DND-41 (cell line): ENCODE measurements at places on chromosomes 1 and 21.

GRCh38 chr1:186780076-186780475, 48.7 kb upstream of the PLA2G4A start:
- DNase-seq: no peak
- H3K4me1 ChIP-seq: peaks cover 9% of the 10 kb centered on the region; the same call in 1 of the 2 replicates
- H3K36me3 ChIP-seq: no peaks in the 10 kb centered on the region
- no peak overlapping the region for H3K4me3 ChIP-seq

- H3K27me3 ChIP-seq: no peaks in the 10 kb centered on the region
- peaks cover 84% of the 10 kb centered on the region for H3K36me3 ChIP-seq
- H3K27ac ChIP-seq: no peak overlapping the region
Observed at GRCh38 chr1:212110617-212111016, 75.1 kb downstream of the DTL start.

DNA sequence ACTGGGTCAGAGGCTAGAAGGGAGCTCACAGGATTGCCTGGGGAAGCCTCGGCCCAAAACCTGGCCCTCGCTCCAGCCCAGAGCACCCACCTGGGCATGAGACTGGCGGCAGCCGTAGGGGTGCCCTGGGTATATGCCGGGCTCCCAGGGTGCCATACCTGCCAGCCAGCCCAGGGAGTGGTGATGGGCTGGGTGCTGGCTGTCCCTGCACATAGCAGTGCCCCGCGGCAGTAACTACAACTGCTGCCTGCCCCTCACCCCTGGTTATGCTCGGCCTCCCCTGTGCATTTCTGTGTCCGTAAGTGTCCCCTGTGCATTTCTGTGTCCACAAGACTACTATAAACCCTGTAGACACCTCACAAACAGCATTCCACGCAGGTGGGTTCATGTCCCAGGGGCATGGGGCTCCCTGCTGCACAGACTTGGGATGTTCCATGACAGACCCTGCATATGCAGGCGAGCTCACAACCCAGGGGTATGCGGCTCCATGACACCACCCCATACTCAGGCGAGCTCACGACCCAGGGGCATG, 5.8 kb upstream of the SPATC1L start:
- no peak overlapping the region for H3K4me3 ChIP-seq
- peaks cover 65% of the 10 kb centered on the region for H3K36me3 ChIP-seq
- no peak for DNase-seq
- no peaks in the 10 kb centered on the region for H3K27me3 ChIP-seq
- H3K27ac ChIP-seq: no peak overlapping the region

GRCh38 chr1:28718586-28719331, 18.0 kb upstream of the YTHDF2 start:
- H3K27ac ChIP-seq: no peak overlapping the region
- H3K4me1 ChIP-seq: no peaks in the 10 kb centered on the region
- no peak overlapping the region for H3K4me3 ChIP-seq
- DNase-seq: no peak

- H3K27ac ChIP-seq: no peak overlapping the region
- no peaks in the 10 kb centered on the region for H3K36me3 ChIP-seq
- H3K4me1 ChIP-seq: no peaks in the 10 kb centered on the region
- no peak for DNase-seq
- no peaks in the 10 kb centered on the region for H3K27me3 ChIP-seq
Observed at GRCh38 chr1:96510391-96510790, 211.2 kb upstream of the PTBP2 start.

DNA sequence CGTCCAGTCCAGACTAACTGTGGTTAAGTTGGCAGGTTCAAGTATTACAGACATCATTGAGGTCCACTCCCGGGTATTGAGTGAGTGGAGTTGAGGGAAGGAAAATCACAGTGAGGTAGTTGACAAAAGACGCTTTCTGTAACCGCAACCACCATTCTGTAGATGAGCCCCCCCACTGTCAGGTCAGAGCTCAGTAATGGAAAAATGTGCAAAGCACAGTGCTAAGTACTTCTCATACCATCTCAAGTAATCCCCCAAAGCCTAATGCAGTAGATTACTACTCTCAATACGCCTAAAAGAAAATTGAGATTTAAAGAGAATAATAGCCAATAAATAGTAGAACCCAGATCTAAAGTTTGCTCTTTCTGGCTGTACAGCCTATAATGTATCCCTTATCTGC, 522.8 kb downstream of the LMO4 start:
- H3K36me3 ChIP-seq: no peaks in the 10 kb centered on the region
- no peak overlapping the region for H3K27ac ChIP-seq
- DNase-seq: no peak
- no peaks in the 10 kb centered on the region for H3K27me3 ChIP-seq

- H3K27me3 ChIP-seq: no peaks in the 10 kb centered on the region
- no peak overlapping the region for H3K4me3 ChIP-seq
- peaks cover 4% of the 10 kb centered on the region; the same call in 1 of the 2 replicates for H3K4me1 ChIP-seq
- H3K27ac ChIP-seq: no peak overlapping the region
- DNase-seq: no peak
- no peaks in the 10 kb centered on the region for H3K36me3 ChIP-seq
Observed at GRCh38 chr1:173421286-173421685, 55.8 kb upstream of the PRDX6 start.

DNA sequence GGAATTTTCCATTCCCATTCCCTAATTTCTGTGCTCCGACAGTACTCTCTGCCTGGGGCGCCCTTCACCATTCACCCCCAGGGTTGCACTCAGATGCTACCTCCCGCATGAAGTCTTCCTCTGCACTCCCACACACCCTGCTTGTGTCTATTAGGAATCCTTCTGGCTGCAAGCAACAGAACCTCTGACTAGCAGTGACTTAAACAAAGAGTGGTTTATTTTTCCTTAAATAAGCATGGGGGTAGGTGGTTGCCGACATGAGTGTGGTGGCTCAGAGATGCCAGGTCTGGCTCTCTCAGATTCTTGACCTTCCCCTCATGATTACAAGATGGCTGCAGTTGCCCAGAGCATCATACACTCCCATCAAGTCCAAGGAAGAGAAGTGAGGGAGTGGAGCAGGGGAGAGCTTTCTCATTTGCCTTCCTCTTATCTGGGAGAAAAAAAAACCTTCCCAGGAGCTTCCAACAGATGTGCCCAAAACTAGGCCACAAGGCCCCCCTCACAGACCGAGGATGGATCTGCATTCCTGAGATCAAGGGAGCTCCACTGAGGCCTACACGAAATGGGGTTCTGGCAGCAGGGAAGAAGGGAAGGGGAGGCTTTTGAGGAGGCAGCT, 49.6 kb upstream of the LBR start:
- H3K4me3 ChIP-seq: no peak overlapping the region
- H3K27ac ChIP-seq: no peak overlapping the region
- no peak for DNase-seq
- peaks cover 4% of the 10 kb centered on the region for H3K27me3 ChIP-seq

GRCh38 chr1:178796013-178796412, 71.0 kb downstream of the RALGPS2 start:
- H3K4me3 ChIP-seq: no peak overlapping the region
- H3K27ac ChIP-seq: no peak overlapping the region
- no peaks in the 10 kb centered on the region for H3K4me1 ChIP-seq
- no peak for DNase-seq
- H3K36me3 ChIP-seq: peaks cover 6% of the 10 kb centered on the region; the same call in 1 of the 2 replicates

GRCh38 chr1:156911577-156912298, 8.7 kb upstream of the LRRC71 start:
- H3K4me3 ChIP-seq: no peak overlapping the region
- no peak overlapping the region for H3K27ac ChIP-seq
- H3K36me3 ChIP-seq: no peaks in the 10 kb centered on the region
- peaks cover 3% of the 10 kb centered on the region; the same call in 1 of the 2 replicates for H3K4me1 ChIP-seq
- no peaks in the 10 kb centered on the region for H3K27me3 ChIP-seq

- peaks cover 14% of the 10 kb centered on the region for H3K27me3 ChIP-seq
- no peaks in the 10 kb centered on the region for H3K36me3 ChIP-seq
- H3K4me1 ChIP-seq: no peaks in the 10 kb centered on the region
- DNase-seq: no peak
- no peak overlapping the region for H3K4me3 ChIP-seq
Observed at GRCh38 chr1:54982739-54983138, 2.3 kb downstream of the TMEM61 start.

DNA sequence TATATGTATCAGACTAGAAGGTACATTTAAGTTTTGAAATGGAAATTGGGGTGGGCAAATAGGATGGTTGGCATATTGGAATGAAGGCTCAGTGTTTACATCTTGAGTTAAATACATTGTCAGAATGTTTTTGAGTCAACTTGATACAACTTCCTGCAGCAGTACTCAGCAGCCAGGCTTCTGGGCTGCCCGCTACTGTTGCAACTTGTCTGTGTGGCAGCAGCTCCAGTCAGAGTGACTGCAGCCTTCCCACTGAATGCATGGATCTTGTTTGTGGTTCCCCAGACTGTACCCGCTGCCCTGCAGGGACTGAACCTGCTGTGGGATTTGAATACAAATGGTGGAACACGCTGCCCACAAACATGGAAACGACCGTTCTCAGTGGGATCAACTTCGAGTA, 24.9 kb upstream of the SARS1 start:
- H3K36me3 ChIP-seq: no peaks in the 10 kb centered on the region
- peaks cover 37% of the 10 kb centered on the region for H3K27me3 ChIP-seq
- no peaks in the 10 kb centered on the region for H3K4me1 ChIP-seq
- no peak overlapping the region for H3K27ac ChIP-seq
- no peak for DNase-seq
- no peak overlapping the region for H3K4me3 ChIP-seq

DNA sequence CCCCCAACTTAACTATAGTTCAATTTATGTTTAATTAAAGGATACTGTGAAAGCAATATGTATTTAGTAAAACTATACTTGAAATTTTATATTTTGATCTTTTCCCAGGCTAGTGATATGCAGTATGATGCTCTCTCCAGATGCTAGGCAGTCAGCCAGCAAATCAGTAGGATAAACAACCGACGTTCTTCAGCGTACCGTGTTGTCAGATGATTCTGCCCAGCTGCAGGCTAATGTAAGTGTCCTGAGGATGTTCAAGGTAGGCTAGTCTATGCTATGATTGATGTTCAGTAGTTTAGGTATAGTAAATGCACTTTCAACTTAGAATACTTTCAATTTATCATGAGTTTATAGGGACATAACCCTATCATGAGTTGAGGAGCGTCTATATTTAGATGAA, 762.6 kb downstream of the MRPL39 start:
- no peak overlapping the region for H3K4me3 ChIP-seq
- H3K36me3 ChIP-seq: no peaks in the 10 kb centered on the region
- H3K4me1 ChIP-seq: no peaks in the 10 kb centered on the region
- no peak for DNase-seq
- H3K27ac ChIP-seq: no peak overlapping the region

- peaks cover 8% of the 10 kb centered on the region for H3K27me3 ChIP-seq
- no peaks in the 10 kb centered on the region for H3K4me1 ChIP-seq
- no peak overlapping the region for H3K27ac ChIP-seq
- no peak overlapping the region for H3K4me3 ChIP-seq
Observed at GRCh38 chr1:24349891-24350290, 30.7 kb downstream of the GRHL3 start.

- no peaks in the 10 kb centered on the region for H3K27me3 ChIP-seq
- H3K36me3 ChIP-seq: peaks cover 93% of the 10 kb centered on the region
- H3K4me3 ChIP-seq: no peak overlapping the region
- H3K4me1 ChIP-seq: no peaks in the 10 kb centered on the region
- no peak for DNase-seq
Observed at GRCh38 chr1:40067023-40067422, 26.5 kb downstream of the CAP1 start.

DNA sequence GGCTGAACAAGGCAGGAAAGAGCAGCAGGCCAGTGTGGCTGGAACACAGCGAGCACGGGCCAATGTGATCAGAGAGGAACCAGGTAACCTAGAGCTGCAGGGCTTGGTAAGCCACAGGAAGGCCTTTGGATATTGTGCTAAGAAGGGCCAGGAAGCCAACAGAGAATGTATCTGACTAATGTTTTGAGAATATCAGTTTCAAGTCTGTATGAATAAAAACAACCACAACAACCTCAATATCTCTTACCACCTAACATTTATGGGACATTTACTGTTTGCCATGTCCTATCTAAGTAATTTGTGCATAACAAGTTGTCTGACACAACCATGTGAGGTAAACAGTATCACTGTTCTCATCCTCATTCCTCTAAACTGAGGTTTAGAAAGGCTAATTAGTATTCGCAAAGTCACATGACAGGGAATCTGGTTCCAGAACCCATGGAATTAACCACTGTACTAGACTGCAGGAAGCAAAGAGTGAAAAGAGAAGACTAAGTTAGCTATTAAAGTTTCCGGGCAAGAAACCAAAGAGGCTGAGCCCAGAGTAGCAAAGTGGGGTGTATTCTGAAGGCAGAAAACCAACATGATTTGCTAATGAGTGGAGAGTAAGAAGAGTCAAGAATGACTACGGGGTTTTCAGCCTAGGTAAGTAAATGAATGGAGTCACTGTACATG, 38.9 kb downstream of the SPRTN start:
- no peak for DNase-seq
- peaks cover 2% of the 10 kb centered on the region; the same call in 1 of the 2 replicates for H3K36me3 ChIP-seq
- no peaks in the 10 kb centered on the region for H3K27me3 ChIP-seq
- no peaks in the 10 kb centered on the region for H3K4me1 ChIP-seq
- no peak overlapping the region for H3K4me3 ChIP-seq

DNA sequence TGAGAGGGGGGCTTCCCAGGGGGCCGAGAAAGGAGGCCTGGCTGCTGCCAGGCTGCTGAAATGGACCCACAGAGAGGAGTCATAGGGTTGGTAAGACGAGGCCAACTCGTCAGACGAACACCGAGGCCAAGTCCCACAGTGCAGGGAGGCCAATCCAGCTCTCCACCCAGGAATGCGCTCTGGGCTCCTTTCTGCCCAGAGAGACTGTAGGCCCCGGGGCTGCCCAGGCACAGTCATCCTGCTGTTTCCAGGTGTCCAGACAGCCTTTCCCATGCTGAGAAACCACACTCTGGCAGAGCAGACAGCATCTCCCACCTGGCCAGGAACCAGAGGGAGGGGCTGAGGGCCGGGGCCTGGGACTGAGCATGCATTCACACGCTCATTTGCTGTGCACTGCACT, 26.7 kb upstream of the RSPO1 start:
- no peak overlapping the region for H3K27ac ChIP-seq
- no peak for DNase-seq
- no peaks in the 10 kb centered on the region for H3K4me1 ChIP-seq

DNA sequence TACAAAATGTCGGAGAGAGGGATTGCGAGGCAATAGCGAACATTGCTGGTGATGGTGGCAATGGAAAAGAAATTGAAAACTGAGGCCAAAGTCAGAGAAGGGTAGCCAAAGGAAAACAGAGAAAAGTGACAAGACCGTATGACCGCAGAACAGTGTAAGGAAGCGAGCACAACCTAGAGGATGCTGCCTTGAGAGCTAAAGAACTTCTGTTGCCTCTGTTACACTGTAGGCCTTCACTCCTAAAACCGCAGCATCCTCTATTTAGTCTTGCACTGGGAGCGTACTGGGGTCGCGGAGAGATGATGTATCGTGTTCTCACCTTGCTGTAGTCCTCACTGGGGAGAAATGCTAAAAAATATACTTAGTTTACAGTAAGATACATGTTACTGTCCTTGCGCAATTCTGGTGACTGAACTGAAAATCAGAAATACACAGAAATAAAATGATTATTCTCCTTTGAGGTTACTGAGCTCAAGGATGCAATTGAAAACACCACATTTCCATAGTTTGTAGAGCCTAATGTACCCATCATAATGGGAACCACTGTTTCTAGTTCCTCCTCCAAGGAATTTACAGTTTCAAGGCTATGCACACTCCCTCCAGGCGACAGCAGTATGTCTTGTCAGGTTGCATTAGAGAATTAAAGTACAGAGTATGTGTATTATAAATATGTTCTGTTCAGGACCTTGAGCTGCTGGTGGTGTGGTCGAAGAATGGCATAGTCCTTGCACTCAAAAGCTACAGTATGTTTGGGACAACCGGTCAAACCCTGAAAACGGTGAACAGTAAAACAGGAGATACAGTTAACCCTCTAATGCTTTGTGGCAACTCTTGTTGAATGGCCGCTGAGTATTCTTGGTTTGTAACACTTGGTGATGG, 1.3 kb downstream of the NEK7 start:
- H3K4me3 ChIP-seq: peak overlapping the region; percentile 64
- H3K36me3 ChIP-seq: no peaks in the 10 kb centered on the region; the same call in 1 of the 2 replicates
- H3K4me1 ChIP-seq: peaks cover 48% of the 10 kb centered on the region
- no peaks in the 10 kb centered on the region for H3K27me3 ChIP-seq
- peak overlapping the region; percentile 94 for H3K27ac ChIP-seq
- DNase-seq: peak; percentile 78
